Glutamatergic neuron (in vitro differentiated cells): ENCODE measurements at places on chromosomes 2 and 18. TPM values are rescaled to one million over a fixed set of nuclear protein-coding genes. Genes with fewer than 3 reads are reported as not detected.

Gene NFE2L2
- 51.4 TPM for total RNA-seq

Gene SERPINB4
- not detected for total RNA-seq

Gene LAMA3
- 2.1 TPM for total RNA-seq

Gene GDF7
- total RNA-seq: not detected

Gene CNNM4
- total RNA-seq: 15.4 TPM

Gene SCLY
- 44.0 TPM for total RNA-seq

Gene SDC1
- 0.93 TPM for total RNA-seq
